ENCODE measurements at places on chromosomes 3 and 15. TPM values are rescaled to one million over a fixed set of nuclear protein-coding genes. Genes with fewer than 3 reads are reported as not detected.

The XRN1 gene
- total RNA-seq, result 26.4 TPM

The C2CD4A gene
- total RNA-seq, result not detected

The HGD gene
- total RNA-seq, result not detected

The HEXA gene
- total RNA-seq, result 93.0 TPM

The SLC2A2 gene
- total RNA-seq, result not detected

The SAMD7 gene
- not detected for total RNA-seq

The PRTG gene
- total RNA-seq, result 0.60 TPM

The CTXND1 gene
- 0.66 TPM for total RNA-seq

The FBXL22 gene
- 31.1 TPM for total RNA-seq

The KAT2B gene
- 71.5 TPM for total RNA-seq

The CPN2 gene
- total RNA-seq, result not detected

The PTH1R gene
- 12.3 TPM for total RNA-seq

The C3orf70 gene
- total RNA-seq, result 2.5 TPM

- DNase-seq, result no peak
These were observed 202.9 kb downstream of the KBTBD8 start for GRCh38 chr3:67201026-67201425.

- no peak for DNase-seq
These were observed 21.0 kb upstream of the HTR3E start for GRCh38 chr3:184075901-184076300.

GRCh38 chr3:135495891-135496290, 469.6 kb upstream of the PPP2R3A start:
- DNase-seq, result no peak

- DNase-seq, result no peak
These were observed 58.5 kb downstream of the TGFBR2 start for GRCh38 chr3:30664884-30665283.

DNA sequence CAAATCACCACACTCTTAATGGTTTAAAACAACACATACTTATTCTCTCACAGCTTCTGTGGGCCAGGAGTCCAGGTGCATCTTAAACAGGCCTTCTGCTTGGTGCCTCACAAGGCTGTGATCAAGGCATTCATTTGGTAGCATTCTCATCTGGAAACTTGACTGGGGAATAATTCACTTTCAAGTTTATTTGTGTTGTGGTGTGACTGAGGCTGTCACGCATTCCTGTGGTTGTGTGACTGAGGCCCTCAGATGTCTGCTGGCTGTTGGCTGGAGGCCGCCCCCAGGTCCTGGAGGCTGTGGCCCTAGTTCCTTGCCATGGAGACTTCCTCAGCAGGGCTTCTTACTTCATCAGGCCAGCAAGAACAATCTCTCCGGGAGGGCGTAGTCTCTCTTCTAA, 16.9 kb upstream of the FAM3D start:
- no peak for DNase-seq

- no peak for DNase-seq
These were observed 36.8 kb upstream of the CFAP161 start for GRCh38 chr15:81097116-81097889.

DNA sequence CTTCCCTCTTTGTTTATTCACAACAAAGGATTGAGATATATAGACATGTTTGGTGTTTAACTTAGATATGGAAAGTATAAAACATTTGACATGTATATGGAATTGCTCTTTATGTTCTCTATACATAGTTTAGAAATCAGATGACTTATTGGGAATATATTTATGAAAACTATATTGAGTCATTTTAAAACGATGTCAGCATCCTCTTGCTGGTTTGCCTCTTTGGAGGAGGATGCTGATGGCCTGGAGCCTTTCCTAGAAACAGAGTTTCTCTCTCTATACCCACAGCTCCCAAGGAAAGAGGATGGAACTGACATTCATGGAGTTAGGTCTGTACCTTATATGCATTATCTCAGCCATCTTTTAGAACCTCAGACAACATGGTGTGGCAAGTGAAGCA, 40.3 kb downstream of the ZBTB38 start:
- DNase-seq, result no peak

DNA sequence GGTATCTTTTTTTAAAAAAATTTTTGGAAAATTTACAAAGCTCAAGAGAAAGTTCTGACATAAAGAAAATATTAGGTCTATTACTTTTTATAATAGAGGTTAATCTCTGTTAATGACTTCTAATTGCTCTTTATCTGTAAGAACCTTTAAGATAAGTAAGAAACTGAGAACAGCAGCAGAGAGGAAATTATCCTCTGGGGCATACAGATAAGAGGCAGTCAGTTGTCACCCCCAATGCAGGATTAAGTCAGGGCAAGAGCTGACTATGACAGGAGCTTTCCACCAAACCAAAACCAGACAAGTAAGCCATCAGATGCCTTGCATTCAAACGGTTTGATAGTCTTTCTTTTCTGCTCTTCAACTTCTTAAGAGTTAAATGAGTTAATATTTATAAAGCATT, 149.0 kb downstream of the GSK3B start:
- DNase-seq, result no peak

- no peak for DNase-seq
These were observed 1150.1 kb downstream of the NAALADL2 start for GRCh38 chr3:176009256-176009655.

GRCh38 chr3:72299321-72299802, 514.4 kb upstream of the PROK2 start:
- peak; percentile 58 for DNase-seq

GRCh38 chr3:171748064-171748924, 62.0 kb downstream of the PLD1 start:
- no peak for DNase-seq

DNA sequence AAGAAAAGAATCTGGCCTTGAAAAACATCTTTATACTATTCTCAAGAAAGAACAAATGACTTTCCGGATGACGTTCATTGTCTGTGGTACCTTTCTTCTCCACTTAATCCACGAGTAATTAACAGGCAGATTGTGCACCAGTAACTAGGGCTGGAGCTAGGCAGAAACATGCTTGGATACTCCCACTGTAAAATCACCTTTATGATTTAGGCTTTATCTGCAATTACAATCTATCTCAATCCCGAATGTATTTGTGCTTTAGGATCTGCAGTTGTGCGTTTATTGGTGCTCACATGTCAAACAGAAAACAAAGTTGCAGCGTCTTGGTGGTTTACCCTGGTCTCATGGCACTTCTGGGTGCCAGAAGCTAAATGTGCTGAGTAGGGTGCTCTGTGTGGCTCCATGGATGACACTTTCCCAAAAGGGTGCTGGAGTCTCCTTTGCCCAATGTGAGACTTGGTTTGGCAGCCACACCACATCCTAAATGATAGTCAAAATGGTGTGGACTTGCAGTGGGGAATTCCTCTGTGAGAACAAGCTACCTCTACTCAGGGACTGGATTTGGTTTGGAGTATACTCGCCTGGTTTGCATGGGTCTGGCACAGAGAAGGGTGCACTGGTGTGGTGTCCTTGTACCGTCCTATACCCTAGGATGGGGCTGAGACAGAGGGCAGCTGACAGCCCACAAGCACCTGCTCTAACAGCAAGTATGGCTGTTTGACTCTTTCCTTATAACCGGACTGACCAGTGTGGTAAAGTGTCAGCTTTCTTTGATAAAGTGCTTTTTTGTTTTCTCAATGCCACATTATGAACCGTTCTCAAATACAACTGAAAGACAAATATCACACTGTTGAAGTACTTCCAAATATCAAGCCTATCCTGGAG, 7.7 kb downstream of the SERP1 start:
- DNase-seq, result no peak

GRCh38 chr15:70556779-70557178, 206.6 kb downstream of the UACA start:
- DNase-seq, result no peak

DNA sequence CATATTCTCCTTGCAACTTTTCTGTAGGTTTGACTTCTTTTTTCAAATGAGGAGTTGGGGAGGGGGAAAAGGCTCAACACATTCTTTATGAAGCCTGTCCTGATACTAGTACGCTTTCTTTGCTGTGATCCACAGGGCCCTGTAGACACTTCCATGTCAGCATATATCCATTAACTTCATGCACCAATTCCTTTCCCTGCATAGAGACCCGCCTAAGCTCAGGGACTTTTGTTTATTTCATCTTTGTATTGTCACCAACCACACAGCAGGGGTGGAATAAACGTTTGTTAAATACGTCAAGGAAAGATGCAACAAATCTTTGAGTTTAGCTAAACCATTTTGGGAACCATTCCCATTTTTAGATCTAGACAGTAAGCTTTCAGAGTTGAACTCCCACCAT, 43.0 kb upstream of the GK5 start:
- DNase-seq, result no peak

DNA sequence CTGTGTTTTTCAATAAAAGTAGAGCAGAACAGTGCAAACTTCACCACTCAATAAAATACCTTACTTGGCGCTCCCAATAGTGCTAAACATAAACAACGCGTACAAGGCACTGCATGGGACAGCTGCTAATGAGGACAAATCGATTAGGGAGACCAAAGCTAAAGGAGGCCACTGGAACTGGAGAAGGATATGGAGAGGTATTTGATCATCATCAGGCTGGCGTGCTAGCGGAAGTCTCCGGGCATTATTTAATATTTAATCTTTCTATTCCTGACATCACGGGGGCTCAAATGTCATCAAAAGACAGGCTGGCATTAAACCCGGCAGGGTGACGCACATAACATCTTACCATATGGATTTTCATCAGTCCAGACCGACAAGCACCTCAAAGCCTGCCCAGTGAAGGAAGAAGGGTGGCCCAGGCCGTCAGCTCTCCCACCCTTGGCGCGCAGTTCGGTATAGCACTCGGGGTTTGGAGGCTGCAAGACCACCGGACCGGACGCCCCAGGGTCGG, 604 bp downstream of the CCPG1 start:
- DNase-seq, result no peak

- DNase-seq, result peak; percentile 79
These were observed 4.0 kb downstream of the NT5DC2 start for GRCh38 chr3:52529376-52530333.

All from right cardiac atrium (tissue), 5 donors.